ENCODE measurements at places on chromosomes 5 and 9.
A peak's percentile ranks its signal among the peaks of the same experiment; 100 is the strongest.

GRCh38 chr9:126894052-126894603 is 20.5 kb upstream of the RALGPS1 start:
- no peak for DNase-seq

DNA sequence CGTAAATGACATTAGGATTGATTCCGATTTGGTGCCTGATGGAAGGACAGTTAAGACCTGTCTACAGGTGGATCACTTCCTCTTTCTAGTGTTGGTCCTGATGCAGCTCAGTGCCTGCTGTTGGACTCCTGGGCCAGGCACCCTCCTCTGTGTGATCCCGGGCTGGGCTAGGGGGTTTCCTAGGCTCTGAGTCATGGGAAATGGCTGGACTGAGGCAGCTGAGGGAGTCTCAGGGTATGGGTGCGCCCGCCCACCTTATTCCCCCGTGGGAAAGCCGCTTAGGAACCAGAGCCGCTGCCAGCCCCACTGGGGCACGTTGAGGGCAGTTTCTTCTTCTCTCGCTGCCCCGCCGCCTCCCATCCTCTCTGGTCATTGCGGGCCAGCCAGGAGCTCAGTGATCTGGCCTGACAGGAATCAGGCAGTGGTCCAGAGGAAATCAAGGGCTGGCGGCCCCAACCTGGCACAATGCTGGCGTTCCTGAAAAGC is 12.9 kb downstream of the TCF7 start:
- no peak for DNase-seq

DNA sequence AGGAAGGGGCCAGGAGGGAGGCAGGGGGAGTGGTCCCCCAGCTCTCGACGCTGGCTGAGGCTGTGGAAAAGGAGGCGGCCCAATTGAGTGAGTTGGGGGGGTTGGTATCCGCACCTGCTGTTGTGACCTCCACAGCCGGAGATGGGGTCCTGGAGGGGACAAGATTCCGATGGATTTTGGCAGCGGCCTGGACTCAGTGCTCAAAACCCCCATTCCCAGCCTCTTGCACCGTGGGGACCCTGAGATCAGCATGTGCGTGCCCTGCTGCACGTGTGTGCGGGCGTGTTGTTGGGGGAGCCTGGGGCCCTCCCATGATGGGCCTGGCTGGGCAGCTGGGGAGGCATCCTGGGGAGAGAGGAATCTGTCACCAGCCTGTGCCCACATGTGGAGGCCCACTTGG is 15.0 kb downstream of the CNTFR start:
- DNase-seq, result no peak

- DNase-seq, result no peak
These were observed 28.9 kb upstream of the CPLX2 start for GRCh38 chr5:175842506-175842905.

DNA sequence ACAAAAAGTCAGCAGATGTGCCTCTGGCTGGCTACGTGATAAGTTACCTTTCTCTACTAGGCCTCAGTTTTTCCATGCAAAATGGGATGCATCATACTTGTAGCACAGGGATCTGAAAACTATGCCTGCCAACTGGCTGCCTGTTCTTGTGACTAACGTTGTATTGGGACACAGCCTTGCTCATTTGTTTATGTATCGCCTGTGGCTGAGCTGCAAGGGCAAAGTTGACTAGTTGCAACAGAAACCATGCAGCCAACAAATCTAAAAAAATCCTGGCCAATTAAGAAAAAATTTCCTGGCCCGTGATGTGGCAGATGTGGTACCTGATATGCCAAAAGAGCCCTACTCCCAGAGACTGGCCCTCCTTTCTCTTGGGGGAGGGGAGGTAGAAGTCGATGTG is 131.3 kb downstream of the SEC61B start:
- no peak for DNase-seq

GRCh38 chr9:96449523-96449844 is 485 bp upstream of the HABP4 start:
- no peak for DNase-seq

DNA sequence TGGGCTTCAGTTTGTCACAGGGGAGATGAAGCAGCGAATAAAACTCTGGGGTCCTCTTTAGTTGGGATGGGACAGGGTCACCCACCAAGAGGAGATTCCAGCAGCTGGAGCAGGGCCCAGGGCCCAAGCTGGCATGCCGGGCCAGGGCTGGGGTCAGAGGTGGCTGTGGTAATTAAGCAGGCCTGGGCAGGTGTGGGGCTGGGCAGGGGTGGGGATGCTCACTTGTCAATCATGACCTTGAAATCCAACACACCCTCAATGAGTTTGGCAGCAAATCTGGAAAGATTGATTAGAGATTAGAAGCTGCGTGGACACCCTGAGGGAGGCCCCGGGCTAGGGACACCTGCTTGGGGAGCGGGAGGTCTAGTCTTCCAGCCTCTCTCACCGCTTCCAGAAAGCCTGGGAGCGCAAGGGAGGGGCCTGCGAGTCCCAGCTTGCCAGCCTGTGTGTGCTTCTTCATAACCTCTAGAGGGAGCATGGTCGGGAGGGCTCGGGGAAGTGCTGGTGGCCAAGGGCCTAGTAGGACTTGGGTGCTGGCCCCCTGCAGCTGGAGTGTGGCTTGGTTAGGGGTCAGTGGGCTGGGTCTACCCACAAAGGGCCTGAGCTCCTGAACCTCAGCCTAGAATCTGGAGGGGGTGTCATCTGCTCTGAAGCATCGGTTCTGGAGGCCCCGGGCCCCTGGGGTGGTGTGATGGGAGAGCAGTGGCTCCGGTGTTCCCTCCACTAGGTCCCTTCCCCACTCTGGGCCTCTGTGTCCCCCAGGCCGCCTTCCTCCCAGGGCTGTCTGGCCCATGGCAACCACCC is 7.6 kb downstream of the CRAT start:
- DNase-seq, result no peak

DNA sequence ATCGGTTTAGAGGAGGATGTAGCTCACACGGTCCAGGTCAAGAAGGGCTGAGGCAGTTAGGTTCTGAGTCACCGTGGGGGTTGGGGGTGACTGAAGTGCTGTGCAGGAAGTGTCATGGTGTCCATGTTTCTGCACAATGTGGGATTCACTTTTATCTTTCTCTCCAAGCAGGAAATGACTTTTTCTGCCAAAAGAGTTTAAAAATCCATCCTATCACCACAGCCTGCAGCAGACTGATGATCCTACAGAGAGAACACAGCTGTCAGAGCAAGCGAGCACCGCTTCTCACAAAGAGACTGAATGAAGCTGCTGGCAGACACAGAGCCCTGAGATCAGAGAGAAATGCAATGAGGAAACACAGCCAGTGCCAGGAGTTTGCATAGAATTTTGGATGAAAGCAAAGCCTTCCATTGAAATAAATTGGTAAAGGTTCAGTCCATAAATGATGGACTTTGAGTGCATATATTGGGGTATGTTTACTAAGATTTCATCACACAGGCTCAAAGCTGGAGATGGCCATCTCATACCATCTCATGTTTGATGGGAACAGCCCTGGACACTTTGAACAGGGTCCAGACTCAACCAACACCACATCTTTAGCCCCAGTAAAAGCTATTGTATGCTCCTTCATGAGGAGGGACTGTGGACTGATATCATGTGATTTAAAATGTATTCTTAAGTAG is 213.9 kb upstream of the FBXL7 start:
- no peak for DNase-seq

DNA sequence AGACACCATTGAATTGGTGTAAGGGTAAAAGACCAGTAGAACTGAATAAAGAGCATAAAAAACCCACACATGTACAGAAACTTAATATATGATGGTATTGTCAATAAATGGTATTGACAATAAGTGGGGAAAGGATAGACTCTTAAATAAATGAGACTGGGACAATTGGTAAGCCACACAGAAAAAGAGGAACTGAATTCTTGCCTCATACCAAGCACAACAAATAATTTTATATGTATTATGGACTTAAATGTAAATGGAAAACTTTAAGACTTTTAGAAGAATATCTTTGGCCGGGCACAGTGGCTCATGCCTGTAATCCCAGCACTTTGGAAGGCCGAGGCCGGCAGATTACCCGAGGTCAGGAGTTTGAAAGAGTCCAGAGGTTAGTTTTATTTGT is 37.9 kb upstream of the PPP2CA start:
- no peak for DNase-seq

- DNase-seq, result no peak
These were observed 541.6 kb upstream of the DAP start for GRCh38 chr5:11302663-11303062.

- no peak for DNase-seq
These were observed 10.7 kb upstream of the SLC22A4 start for GRCh38 chr5:132283423-132284043.

- no peak for DNase-seq
These were observed 327.7 kb downstream of the PIK3R1 start for GRCh38 chr5:68543212-68543611.

DNA sequence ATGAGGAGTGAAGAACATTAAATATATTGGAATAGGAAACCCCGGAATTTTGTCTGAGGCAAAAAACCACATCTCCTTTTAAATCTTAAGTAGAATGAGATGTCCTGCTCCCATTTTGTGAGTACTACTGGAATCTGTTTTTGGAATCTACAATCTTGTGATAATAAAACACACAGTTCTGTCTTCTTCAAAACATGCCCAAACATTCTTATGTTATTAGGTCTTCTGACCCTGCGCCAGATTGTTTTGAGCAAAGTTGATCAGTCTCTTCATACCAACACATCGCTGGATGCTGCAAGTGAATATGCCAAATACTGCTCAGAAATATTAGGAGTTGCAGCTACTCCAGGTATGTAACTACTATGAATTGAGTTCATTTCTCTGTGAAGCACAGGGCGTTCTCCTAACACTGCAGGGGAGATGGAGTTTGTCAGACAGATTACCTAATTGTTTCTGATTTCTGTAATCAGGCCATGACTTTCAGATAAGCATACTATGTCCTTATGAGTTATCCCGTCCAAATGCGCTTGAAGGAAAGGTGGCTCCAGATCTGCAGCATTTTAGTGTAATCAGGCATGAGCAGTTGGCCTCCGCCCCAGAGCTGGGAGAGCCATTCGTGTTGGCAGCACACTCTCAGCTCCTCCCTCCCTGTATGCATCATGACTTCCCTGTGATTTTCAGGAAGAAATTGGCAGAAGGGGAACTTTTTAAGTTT is 88.0 kb downstream of the NLN start:
- DNase-seq, result peak; percentile 87

GRCh38 chr9:4967523-4967922 is 17.5 kb upstream of the JAK2 start:
- DNase-seq, result no peak

GRCh38 chr5:172541773-172542136 is 87.4 kb upstream of the SH3PXD2B start:
- no peak for DNase-seq

DNA sequence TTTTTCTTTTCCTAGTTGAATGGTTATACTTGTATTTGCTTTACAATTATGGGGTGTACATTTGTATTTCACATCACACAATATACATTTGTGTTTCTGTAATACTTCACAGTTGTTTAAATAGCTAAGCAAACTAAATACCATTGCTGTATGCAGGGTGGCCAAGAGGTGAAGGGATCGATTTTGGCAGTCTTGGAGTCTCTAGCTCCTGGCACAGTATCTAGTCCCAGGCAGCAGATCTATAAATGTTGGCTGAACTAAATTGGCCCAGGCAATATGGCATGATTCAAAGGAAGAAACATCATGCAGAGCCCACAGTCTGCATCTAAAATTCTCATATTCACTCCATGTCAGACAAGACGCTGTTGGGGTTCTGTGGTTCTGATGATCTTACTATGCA is 110.1 kb upstream of the GPBP1 start:
- no peak for DNase-seq

DNA sequence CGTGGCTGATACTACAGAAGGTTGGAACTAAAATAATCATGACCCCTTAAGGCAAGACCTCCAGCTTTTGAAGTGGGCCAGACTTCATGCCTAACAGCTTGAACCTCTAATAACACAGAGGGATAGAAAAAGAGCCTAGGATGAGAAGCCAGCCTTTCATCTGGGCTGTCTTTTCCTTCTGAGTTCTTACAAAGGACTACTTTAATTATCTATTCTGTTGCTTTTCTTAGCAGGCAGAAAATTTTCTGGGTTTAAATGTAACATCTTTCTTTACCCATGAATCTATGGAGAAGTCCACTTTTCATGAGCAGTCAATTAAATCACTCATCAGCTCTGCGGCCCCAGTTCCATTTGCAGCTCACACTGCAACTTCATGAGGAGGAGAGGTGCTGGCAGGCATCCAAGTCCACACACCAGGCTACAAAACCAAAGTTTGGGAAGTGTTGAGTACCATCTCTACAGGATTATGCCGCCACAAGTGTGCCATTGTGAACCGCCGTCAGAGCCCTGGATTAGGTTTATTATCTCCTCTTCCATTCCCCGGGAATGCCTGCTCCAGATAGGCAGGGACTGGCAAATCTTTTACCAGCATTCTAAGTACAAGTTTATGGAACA is 192.0 kb downstream of the TLE4 start:
- no peak for DNase-seq

GRCh38 chr9:113148781-113149510 is 1.9 kb upstream of the SLC31A2 start:
- DNase-seq, result no peak

- DNase-seq, result no peak
These were observed 382.1 kb downstream of the KDM4C start for GRCh38 chr9:7139886-7140285.

- no peak for DNase-seq
These were observed 7.7 kb downstream of the MACROH2A1 start for GRCh38 chr5:135391116-135391868.

DNA sequence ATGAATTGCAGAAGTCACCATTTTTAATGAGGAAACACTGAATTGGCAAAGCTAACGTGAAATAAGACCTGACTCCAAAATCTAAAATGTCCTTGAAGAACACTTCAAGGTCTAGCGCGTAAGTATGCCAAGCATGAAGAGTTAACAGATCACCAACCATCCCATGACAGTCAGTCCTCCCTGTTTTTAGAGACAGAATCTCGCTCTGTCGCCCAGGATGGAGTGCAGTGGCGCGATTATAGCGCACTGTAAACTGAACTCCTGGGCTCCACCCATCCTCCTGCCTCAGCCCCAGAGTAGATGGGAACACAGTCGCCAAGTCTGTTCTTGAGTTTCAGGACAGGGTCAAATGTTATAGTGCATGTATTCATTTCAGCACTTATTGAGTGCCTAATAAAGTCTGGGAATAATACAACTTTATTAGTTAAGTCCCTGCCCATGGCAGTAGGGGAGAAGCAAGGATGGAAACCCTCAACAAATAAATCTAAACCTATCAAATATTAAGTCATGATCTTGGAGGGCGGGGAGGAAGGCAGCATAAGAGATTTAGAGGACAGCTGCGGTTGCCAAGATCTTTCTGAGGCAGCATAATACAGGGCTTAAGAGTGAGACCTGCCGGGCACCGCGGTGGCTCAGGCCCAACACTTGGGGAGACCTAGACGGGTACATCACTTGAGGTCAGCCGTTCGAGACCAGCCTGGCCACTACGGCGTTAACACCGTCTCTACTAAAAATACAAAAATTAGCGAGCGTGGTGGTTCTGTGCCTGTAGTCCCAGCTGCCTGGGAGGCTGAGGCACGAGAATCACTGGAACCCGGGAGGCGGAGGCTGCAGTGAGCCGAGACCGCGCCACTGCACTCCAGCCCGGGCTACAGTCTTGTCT is 1.1 kb downstream of the ATPSCKMT start:
- DNase-seq, result no peak

- DNase-seq, result no peak
These were observed 210.5 kb upstream of the SEMA6A start for GRCh38 chr5:116785106-116785505.

- DNase-seq, result no peak
These were observed 15.4 kb downstream of the IARS1 start for GRCh38 chr9:92278110-92278509.
